MCF 10A (cell line): ENCODE measurements at places on chromosomes 7 and 10. TPM values are rescaled to one million over a fixed set of nuclear protein-coding genes. Genes with fewer than 3 reads are reported as not detected.

SUN3 gene
- total RNA-seq, result 0.22 TPM in 1 of 2 replicates, not detected in the other

MSS51 gene
- 1.8 and 2.4 TPM in 2 replicates for total RNA-seq

DNA sequence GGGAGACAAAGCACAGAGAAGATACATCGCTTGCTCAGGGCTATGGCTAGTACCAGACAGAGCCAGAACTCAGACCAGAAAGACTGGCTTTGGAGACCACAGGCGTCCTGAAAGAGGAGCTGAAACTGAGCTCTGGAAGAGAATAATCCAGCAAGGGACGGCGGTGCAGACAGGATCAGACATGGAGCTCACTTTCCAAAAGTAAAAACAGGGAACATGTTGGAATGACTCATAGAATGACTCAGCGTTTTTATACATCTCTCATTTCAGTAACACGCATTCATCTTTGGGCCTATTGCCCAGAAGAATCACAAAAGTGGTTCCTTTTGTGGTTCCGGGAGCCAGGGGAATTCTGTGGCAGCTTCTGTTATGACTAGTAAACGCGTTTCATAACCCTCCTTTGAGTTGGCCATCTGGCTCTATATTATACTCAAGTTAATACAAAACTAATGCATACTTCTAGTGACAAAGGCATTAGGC, 37.2 kb downstream of the PLEKHS1 start:
- no peaks in the 10 kb centered on the region for H3K27me3 ChIP-seq
- peak overlapping the region; percentile 86 for H3K27ac ChIP-seq
- DNase-seq, result peak; percentile 98
- peak overlapping the region; percentile 59 for H3K4me3 ChIP-seq
- peaks cover 10% of the 10 kb centered on the region for H3K4me1 ChIP-seq

- H3K4me3 ChIP-seq, result no peak overlapping the region
- H3K36me3 ChIP-seq, result no peaks in the 10 kb centered on the region
- no peaks in the 10 kb centered on the region for H3K4me1 ChIP-seq
Observed at GRCh38 chr7:95097291-95097690, 189.9 kb downstream of the PPP1R9A start.
